ENCODE measurements at places on chromosomes 1 and 21.
A peak's percentile ranks its signal among the peaks of the same experiment; 100 is the strongest.

DNA sequence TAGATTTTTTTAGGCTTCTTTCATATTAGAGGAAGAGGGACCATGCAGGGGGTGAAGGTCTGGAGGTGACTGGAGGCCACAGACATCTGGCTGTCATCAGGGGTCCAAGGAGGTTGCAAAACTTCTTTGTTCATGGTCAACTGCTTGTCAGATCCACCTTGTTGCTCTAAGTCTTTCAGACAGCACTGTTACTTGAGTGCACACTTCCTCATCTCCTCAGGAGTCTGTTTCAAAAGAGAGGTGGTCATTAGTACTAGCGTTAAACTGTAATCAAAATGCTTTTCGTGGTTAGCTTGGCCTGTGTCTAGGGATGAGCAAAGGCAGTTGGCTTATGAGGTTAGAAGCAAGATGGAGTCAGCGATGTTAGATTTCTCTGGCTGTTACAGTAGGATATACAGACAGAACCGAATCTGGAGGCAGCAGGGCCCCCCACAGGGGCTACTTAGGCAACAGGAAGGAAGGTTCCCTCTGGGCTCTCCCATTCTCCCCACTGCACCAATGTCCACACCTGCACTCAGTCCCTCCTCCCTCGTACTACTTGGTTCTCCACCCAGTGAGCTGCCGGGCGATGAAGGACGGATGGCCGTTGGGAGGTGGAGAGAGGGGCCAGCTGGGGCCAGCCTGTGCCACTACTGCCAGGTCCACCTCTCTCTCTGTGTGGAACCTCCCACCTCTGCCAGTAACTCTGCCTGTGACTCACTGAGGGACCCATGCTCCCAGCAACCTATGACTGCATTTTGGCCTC lies 57.2 kb downstream of the TOR1AIP2 start:
- no peak for DNase-seq

- DNase-seq: no peak
Measured at GRCh38 chr1:183167676-183168075, 18.4 kb upstream of the LAMC2 start.

DNA sequence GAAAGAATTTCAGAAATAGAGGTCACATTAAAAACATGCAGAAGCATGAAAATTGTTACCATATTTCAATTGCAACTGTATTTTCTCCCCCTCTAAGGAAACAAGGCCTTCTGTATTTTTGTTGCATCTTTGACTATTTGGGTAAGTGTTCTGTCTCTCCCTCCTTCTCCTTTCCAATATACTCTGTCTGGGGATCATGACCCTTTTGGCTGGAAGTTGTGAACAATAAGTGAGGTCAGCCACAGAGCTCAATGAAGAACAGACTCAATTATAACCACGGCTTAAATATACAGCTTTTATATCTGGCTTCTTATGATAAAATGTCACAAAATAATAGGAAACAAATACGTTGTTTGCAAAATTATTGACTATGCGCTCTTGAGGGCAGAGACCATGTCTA lies 47.1 kb downstream of the SPAG17 start:
- DNase-seq: no peak

GRCh38 chr1:189960769-189961168 lies 516.9 kb downstream of the BRINP3 start:
- DNase-seq: no peak

GRCh38 chr1:17239420-17239819 lies 9.5 kb upstream of the PADI3 start:
- DNase-seq: peak; percentile 11

GRCh38 chr21:14858311-14858710 lies 206.5 kb downstream of the NRIP1 start:
- no peak for DNase-seq

DNA sequence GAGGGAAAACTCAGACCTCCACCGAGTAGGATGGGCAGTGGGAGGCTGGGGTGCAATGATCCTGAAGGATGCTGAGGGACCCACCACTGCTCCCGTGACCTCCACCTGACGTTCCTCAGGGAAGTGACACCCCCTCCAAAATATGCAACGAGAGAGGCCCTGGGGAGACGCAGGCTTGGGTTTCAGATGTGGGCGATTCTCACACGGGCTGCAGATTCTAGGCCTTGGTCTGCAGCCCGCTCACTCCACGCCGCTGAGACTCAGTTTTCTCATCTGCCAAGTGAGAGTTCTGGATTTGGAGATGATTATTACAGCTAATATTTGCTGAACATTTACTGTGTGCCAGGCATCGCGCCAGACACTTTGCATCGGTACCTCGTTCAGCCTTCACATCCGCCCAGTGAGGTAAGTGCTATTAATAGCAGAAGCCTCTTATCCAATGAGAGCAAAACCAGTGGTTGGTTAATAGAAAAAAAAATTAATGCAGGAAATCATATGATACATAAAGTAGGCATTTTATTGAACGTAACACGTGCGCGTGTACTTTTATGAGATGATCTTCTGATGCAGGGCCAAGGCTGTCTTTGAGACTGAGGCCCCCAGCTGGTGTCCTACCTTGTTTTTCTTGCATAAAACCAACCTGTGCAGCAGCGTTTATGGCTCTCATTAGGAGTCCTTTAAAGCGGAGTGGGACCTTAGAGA lies 102.0 kb upstream of the RUNX3 start:
- peak; percentile 61 for DNase-seq

DNA sequence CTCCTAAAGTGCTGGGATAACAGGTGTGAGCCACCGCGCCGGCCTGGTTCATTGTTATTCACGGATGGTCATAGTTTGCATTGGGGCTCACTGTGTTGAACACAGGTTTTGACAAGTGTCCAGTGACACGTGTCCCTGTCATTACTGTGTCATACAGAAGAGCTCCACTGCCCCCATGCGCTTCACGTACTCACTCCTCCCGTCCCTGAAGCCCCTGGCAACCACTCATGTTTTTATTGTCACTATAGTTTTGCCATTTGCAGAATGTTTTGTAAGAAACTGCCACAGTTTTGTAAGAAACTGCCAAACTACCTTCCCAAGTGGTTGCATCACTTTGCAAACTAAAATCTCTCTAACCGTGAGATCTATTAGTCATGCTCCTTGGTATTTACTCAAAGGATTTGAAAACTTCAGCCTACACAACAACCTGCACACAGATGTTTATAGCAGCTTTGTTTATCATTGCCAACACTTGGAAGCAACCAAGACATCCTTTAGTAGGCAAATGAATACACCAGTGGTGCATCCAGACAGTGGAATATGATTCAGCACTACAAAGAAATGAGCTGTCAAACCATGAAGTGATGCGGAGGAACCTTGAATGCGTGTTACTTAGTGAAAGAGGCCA lies 163.2 kb upstream of the COL6A1 start:
- DNase-seq: no peak

DNA sequence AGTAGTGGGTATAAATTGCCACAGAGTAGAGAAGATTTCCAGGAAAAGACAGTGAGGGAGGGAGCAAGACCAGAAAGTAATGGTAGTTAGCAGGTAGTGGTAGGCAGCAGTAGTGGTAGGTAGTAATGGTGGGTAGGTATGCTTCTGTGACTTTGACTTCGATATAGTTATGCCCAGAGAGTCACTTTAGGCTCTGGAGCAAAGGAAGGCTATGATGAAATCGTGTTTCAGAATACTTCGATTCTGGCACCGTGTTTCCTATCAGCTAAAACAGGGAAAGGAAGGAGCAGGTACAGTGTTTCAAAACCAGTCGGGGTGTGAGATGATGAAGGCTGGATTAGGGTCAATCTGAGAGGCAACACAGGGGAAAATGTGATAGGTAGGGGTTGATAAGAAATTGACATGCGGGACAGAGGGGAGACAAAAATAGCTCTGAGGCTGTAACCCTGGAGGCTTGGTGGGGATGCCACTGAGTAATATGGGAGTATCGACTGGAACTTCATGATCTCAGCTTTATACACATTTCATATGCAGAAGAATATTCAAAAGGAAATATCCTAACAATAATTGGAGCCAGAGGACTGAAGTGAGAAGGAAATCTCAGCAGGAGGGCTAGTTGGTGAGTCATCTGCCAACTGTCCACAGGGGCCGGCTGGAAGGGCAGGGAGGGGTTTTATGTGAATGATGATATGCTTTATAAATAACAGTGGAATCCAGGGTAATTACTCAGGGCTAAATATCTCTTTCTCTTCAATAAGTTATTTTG lies 25.2 kb upstream of the TRIM45 start:
- peak; percentile 27 for DNase-seq

- no peak for DNase-seq
Measured at GRCh38 chr1:99673315-99673714, 27.4 kb downstream of the PALMD start.

- no peak for DNase-seq
Measured at GRCh38 chr1:7960867-7961215, 670 bp upstream of the PARK7 start.

DNA sequence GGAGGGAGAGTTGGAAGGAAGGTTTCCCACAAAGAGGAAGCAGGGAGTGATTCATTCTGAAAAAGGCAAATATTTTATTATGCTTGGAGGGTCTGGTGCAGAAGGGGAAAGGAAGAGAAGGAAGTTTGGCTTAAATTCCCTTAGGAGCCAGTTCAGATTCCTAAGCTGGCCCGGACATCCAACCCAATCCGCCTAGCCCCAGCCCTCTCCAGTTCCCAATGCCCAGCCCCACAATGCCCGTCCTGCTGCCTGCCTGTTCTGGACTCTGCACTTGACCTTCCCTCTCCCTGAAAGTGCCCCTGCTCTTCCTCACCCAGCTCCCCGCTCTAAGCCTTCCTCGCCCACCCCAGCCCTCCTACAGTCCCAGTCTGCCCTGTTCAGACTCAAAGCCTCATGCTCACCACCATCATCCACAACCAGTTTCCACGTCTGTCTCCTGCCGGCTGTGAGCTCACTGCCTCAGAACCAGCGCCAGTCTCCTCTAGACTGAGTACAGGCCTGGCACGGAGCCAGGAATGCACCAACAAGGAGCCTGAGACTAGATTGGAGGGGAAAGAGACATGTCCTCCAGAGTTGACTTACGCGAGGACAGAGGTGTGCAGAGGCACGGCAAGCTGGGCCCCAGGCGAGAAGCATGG lies 18.9 kb downstream of the CAPN2 start:
- DNase-seq: no peak

GRCh38 chr1:200751717-200752116 lies 13.0 kb downstream of the CAMSAP2 start:
- DNase-seq: no peak

DNA sequence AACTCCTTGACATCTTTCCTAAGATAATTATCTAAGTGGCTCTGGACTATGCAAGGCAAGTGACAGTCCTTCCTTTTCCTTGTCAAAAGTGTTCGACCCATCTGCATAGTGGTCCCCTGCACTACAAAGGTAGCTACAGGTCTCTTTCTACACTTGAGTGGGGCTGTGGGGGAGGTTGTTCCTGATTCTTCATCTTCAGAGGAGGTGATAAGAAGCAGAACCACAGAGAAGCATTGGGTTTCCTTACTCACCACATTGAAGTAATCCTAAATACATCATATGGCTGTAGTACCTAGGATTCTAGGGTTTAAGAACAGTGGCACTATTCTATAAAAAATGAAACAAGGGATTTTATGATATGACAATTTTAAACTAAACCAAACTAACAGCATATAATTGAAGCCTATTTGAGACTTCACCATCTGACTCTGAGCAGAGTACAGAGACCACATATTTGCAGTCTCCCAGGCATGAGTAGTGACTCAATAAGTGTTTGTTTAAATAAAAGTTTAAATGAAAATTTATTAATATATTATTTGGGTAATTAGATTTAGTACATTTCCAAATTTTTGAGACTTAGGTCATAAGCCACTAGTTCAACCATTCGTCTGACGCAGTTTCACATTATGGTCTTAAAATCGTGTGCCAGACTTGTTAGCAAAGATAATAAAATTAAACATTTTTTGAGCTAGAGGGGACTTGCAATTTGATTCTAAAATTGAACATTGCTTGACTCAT lies 54.9 kb upstream of the NEK7 start:
- no peak for DNase-seq

DNA sequence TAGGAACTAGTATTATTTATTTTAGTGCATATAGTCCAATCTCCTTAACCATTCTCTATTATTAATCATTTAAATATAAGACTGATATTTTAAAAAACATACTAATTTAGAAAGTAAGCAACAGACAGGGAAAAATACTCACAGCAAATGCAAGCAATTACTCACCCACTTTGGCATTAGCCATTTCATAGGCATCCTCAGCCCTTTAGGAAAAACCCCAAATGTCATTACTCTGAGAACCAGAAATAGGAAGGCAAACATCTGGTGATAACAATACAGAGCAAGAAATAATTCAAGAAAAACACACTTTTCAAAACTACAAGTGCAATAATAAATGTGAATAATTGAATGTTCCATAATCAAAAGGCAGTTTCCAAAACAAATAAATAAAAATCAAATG lies 545.1 kb downstream of the PLPP3 start:
- DNase-seq: no peak

DNA sequence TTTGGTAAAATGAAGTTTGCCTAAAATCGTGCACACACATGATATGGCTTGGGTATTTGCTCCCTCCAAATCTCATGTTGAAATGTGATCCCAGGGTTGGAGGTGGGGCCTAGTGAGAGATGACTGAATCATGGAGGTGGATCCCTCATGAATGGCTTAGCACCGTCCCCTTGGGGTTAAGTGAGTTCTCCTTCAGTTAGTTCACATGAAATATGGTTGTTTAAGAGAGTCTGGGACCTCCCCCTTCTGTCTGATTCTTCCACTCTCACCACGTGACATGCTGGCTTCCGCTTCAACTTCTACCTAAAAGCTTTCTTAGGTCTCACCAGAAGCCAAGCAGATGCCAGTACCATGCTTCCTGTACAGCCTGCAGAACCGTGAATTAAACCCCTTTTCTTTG lies 58.4 kb downstream of the SIPA1L2 start:
- DNase-seq: no peak

GRCh38 chr1:84407958-84408422 lies 9.7 kb downstream of the DNASE2B start:
- no peak for DNase-seq

DNA sequence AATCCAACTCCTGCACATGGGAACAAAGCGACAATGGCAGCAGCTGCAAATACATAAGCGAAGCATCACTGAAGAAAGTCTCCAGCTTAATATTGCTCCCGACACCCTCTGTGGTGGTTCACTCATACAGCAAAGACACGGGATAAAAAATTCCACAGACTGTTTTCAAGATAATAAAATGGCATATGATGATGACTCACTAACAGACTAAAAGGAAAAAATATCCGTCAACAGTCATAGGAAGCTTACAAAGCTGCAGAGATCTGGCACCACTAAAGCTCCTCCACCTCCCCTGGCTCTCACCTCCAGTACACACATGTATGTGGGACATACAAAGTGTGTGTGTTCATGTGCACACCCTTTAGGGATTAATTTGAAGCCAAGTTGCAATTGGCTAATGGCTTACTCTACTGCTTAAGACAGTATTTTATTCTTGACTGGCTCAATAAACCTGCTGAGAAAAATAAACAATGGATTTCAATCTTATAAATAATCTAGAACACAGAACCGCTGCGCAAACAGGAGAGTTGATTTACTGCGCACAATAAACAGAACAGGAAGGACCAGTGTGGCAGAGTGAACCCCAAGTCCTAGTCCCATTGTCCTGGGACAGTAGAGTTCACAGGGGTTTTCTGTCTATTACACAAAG lies 94.4 kb downstream of the SLC45A1 start:
- DNase-seq: no peak

GRCh38 chr21:42518215-42518614 lies 4.6 kb downstream of the SLC37A1 start:
- DNase-seq: no peak

All from NCI-H774 (cell line).